Large intestine (tissue), 12 donors: ENCODE measurements at places on chromosomes 7 and 10. TPM values are rescaled to one million over a fixed set of nuclear protein-coding genes. Genes with fewer than 3 reads are reported as not detected.

The BMPER gene
- 4.9 TPM for polyA plus RNA-seq

The COL1A2 gene
- polyA plus RNA-seq: 532 TPM

The CYP26C1 gene
- not detected for polyA plus RNA-seq

The NUTM2D gene
- 3.8 TPM for polyA plus RNA-seq

The MSMB gene
- polyA plus RNA-seq: 0.25 TPM

The ZMYND11 gene
- 69.8 TPM for polyA plus RNA-seq

The RADIL gene
- 2.1 TPM for polyA plus RNA-seq

The FBXL15 gene
- 22.8 TPM for polyA plus RNA-seq

The OR13A1 gene
- 0.06 TPM for polyA plus RNA-seq

The HELLS gene
- polyA plus RNA-seq: 16.8 TPM

The EPO gene
- polyA plus RNA-seq: 0.19 TPM

The ARHGEF5 gene
- polyA plus RNA-seq: 41.1 TPM

The MSS51 gene
- 3.6 TPM for polyA plus RNA-seq

The TYW1B gene
- 7.1 TPM for polyA plus RNA-seq

The NXPH1 gene
- 0.06 TPM for polyA plus RNA-seq

The SEC61A2 gene
- 10.1 TPM for polyA plus RNA-seq

The SUN3 gene
- not detected for polyA plus RNA-seq

The ZMIZ1 gene
- 40.1 TPM for polyA plus RNA-seq

The COBL gene
- polyA plus RNA-seq: 30.5 TPM

The SLC29A4 gene
- polyA plus RNA-seq: 22.7 TPM

The ANKRD30A gene
- polyA plus RNA-seq: 0.01 TPM
